ENCODE measurements at places on chromosomes 5 and 9.

GRCh38 chr9:129408535-129409215 is 212.2 kb downstream of the C9orf50 start:
- peak; percentile 75 for DNase-seq

- no peak for DNase-seq
These were observed 31.0 kb downstream of the MTREX start for GRCh38 chr5:55338810-55339243.

DNA sequence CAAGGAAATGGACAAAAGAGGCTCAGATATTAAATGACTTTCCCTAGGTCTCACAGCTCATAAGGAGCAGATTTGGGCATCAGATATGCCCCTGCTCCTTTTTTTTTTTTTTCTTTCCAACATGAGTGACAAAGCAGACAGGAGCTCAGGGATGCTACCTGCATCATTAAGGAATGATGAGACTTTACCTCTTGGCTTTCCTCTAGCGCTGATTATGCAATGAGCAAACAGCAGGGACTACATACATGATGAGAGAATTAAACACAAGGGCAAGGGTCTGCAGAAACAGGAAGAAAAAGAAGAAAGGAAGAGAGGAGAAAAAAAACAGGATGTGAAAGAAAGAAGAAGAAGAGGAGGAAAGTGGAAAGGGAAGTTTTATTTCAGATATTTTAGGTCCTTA is 179.9 kb downstream of the PPP2R2B start:
- no peak for DNase-seq

GRCh38 chr9:33442125-33442524 is 5.3 kb downstream of the AQP3 start:
- DNase-seq, result no peak

- no peak for DNase-seq
These were observed 71.8 kb upstream of the TAF11L2 start for GRCh38 chr5:17426104-17426749.

- peak; percentile 4 for DNase-seq
These were observed 513.9 kb downstream of the MAN2A1 start for GRCh38 chr5:110203661-110204060.

- peak; percentile 71 for DNase-seq
These were observed 90.4 kb upstream of the ANKRD55 start for GRCh38 chr5:56323505-56323904.

DNA sequence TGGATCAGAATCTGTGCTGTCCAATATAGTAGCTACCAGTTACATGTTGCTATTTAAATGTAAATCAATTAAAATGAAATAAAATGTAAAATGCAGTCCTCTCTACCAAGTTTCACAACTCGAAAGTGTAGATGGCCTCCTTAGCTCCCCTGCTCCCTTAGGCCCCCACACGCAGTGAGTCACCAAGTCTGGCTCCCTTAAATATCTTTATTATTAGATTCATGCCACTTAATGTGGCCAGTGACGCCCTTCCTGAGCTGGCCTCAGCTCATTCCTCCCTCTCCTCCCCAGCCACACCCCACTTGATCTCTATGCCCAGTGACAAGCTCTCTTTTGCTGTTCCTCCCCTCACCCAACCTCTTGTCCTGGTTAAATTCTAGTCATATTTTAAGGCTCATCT is 88.4 kb upstream of the DNAH5 start:
- DNase-seq, result peak; percentile 94

DNA sequence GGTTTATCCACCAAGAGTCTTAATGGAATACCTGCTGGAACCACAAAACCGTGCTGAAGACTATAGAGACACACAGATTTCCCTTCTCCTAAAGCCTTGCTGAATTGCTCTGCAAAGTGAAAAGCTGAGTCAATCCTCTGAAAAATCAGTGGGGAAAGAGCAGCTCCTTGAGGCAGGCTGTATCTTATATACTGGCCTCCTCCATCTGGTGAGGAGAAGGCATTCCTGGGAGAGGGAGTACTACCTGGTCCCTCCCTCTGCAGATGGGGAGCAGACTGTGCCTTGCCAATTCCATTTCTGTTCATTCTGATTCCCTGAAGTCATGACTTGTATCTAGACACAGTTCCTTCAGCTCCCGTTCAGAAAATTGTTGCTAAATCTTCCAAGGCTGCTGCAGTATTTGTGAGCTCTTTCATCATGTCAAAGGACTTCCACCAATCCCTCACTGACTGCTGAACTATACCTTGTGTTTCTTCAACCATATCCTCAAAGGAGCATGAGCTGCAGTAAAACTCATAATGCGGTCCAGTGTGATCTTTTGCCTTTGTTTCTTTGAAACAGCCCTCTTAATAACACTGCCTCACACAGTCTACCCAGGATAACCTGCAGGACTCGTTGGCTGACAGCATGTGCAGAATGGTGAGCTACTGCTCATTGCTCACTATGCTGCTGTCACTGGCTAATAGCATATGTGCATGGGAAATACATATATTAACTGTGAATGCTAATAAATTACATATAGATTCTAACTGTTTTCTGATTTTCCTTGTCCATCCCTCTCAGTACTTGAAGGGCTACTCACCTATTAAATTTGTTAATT is 84.5 kb downstream of the FOXD1 start:
- no peak for DNase-seq

- DNase-seq, result no peak
These were observed 69.7 kb upstream of the NEURL1B start for GRCh38 chr5:172571413-172571812.

DNA sequence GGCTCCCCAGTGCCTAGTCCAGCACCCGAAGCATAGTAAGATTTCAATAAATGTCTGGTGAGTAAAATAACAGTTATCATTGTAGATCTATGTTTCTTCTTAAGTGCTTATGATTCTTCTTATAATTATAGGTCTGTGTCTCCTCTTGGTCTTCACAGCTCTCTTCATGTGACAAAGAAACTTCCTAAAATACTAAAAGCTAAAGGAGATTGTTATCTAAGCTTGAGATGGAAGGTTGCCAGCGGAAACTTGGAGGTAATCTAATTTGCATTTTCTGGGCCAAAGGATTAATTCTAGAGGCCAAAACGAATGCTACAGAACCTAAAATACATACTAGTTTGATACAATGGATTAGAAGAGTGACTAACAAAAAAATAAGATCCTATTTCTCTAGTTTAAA is 13.6 kb upstream of the ARHGAP26 start:
- no peak for DNase-seq

GRCh38 chr5:149162401-149163084 is 21.2 kb downstream of the ABLIM3 start:
- DNase-seq, result no peak

GRCh38 chr9:4706971-4707622 is 27.7 kb downstream of the CDC37L1 start:
- no peak for DNase-seq

- peak; percentile 80 for DNase-seq
These were observed 45.7 kb upstream of the GPR151 start for GRCh38 chr5:146561711-146562110.

DNA sequence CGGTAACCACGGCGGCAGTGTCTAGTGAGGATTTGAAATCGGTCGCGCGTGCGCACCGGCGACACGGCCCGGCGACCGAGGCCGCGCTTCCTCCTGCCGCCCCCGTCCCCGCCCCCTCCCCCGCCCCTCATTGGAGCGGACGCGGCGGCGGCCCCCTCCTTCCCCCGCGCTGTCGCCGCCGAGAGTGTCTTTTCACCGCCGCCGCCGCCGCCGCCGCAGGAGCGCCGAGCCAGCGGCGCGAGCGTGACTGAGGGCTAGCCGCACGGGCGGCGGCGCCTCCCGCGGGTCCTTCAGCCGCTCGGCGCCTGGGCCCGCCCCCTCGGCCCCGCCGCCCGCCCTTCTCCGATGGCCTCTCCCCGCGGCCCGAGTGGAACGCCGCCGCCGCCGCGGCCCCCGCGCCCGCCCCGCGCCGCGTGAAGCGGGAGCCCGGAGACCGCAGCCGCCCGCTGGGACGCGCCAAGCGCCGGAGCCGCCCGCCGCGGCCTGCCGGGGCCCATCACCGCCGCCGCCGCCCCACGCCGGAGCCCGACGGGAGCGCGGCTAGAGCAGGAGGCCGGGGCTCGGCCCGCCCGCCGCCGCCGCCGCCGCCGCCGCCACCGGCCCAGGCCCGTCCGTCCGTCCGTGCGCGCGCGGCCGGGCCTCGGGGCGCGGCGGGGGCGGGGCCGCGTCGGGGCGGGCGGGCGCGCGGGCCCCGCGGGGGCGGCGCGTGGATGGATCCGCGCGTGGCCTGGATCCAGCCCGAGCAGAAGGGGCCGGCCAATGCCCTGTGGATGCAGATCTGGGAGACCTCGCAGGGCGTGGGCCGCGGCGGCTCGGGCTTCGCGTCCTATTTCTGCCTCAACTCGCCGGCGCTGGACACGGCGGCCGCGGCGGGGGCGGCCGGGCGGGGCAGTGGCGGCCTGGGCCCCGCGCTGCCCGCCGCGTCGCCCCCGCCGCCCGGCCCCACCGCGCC is at the start of gene TENT4A:
TSS of gene TENT4A (plus strand) at position 159 of the 952 bp plus-strand sequence. CDS start at position 711, 552 bp downstream.
- DNase-seq, result no peak

GRCh38 chr9:99357575-99357974 is 135.5 kb downstream of the SEC61B start:
- DNase-seq, result peak; percentile 82

- no peak for DNase-seq
These were observed 73.1 kb downstream of the COL15A1 start for GRCh38 chr9:99016681-99017387.

DNA sequence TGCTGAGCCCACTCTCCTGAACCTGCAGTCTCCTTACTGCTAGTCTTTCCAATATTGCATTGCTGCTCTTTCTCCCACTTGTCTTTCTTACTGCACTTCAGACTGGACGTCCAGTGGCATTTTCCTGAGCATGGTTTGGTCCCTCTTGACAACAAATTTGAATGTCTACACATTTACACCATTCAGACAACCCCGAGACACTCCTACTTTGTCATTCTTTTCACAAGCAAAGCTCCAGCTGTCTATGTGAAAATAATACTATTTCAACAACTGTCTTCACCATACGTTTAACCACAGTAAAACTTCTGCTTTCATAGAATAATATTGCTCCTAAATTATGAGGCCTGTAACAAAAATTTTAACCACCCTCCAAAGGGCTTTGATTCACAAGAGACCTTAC is 10.4 kb upstream of the APTX start:
- DNase-seq, result no peak

DNA sequence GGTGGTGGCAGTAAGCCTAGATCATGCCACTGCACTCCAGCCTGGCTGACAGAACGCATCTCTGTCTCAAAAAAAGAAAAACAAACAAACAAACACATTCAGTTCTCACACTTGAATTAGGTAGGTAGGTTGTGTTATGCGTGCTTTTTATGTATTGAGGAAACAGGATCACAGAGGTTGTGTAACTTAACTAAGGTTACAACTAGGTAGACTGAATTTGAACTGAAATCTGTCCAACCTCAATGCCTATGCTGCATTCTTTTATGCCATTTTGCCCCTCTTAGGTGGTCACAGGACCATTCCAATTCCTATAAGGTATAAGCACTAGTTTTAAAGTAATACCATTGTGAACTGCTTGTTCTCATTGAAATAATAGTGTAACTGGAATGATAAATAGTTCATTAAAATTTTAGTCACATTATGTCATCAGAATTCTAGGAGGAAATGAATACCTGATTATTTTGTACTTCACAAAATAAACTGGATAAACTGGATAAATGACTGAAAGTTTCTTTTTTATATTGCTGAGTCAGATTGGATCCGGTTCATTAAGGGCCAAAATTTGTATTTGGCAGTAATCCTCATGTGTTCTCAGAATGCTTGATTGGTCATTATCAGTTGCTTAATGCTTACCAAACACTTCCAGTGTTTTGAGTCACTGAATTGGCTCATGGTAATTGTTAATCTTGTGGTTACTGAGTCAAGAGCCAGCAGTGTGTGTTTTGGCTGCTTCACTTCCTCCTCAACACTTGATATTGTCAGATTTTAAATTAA is 7.1 kb downstream of the UBAP1 start:
- DNase-seq, result peak; percentile 77

- DNase-seq, result no peak
These were observed 443.8 kb downstream of the SPOCK1 start for GRCh38 chr5:137055271-137055872.

DNA sequence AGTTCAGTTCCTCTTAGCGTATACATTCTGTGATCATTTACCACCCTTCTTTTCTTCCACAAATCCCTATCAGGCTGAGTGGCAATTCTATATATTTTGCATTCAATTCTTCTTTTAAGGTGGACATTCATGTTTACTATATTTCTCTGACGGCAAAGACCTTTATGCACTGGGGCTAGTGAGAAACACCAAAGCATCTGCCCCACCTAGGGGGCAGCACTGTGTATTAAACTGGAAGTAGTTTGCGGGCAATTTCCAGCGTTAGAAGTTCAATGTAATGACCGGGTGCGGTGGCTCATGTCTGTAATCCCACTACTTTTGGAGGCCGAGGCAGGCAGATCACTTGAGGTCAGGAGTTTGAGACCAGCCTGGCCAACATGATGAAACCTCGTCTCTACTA is 27.9 kb upstream of the FBXL7 start:
- DNase-seq, result no peak

Data from myocyte (in vitro differentiated cells).